ENCODE measurements at places on chromosomes 7 and 10. TPM values are rescaled to one million over a fixed set of nuclear protein-coding genes. Genes with fewer than 3 reads are reported as not detected.

- peak; percentile 42 for DNase-seq
These were observed 138.7 kb downstream of the NRP1 start for GRCh38 chr10:33195608-33196376.

DNA sequence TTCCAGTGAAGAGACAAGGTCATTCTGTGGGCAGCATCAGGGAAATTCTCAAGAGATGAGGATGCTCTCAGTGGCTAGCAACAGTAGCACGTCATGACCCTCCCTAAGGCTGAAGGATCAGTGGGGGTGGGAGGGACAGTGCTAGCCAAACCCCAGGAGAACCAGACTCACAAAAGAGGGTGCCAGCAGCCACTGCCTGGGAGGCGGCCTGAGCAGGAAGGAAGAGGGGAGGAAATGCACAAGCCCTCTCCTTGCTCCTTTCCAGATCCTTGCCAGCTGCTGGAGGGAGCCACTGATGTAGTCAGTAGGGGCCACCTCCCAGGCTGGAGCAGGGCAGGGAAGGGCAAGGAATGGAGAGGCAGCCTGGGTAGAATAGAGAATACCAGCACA lies 302.7 kb downstream of the RPS24 start:
- peak; percentile 95 for DNase-seq

Gene SEMA3C
- 104 TPM for total RNA-seq

Gene SPRN
- total RNA-seq: 0.29 TPM

Gene EBF3
- total RNA-seq: 41.7 TPM

Gene PNLIP
- total RNA-seq: 0.13 TPM

- no peak for DNase-seq
These were observed 9.8 kb upstream of the SP8 start for GRCh38 chr7:20796500-20796899.

Gene ADAM22
- total RNA-seq: 0.19 TPM

DNA sequence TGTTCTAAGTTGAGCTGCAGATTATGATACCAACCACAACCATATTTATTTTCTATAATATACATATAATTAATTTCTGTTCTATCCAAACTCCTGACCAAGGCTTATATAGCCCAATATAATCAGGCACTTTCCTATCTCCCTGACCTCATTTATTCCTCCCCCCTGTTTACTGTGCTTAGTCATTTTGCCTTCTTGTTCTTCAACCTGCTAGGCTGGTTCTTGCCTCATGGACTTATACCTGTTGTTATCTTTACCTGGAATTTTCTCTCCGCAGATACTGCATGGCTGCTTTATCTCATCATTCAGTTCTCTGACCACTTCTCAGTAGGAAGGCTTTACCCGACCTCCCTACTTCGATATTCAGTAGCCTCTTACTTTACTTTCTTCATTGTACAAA lies 24.9 kb upstream of the FAM3C start:
- DNase-seq: no peak

Gene PTPRN2
- 0.11 TPM for total RNA-seq

DNA sequence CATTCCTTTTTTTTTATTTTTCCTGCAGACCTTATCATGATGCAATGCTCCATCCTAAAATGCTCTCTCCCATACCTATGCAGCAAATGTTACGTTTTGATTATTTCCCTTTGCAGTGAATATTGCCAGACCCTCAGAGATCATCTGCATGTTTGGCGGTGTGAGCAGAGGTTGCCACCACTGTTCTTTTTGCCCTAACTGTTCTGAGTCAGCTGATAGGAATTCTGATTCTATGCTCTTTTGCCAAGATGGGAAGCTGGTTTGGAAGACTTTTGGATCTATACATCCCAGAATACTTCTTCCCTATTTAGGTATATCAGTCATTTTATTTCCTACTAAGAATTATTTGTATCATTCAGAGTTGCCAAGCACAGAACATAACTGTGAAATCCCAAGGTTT lies 130.5 kb downstream of the KLF6 start:
- DNase-seq: peak; percentile 13

DNA sequence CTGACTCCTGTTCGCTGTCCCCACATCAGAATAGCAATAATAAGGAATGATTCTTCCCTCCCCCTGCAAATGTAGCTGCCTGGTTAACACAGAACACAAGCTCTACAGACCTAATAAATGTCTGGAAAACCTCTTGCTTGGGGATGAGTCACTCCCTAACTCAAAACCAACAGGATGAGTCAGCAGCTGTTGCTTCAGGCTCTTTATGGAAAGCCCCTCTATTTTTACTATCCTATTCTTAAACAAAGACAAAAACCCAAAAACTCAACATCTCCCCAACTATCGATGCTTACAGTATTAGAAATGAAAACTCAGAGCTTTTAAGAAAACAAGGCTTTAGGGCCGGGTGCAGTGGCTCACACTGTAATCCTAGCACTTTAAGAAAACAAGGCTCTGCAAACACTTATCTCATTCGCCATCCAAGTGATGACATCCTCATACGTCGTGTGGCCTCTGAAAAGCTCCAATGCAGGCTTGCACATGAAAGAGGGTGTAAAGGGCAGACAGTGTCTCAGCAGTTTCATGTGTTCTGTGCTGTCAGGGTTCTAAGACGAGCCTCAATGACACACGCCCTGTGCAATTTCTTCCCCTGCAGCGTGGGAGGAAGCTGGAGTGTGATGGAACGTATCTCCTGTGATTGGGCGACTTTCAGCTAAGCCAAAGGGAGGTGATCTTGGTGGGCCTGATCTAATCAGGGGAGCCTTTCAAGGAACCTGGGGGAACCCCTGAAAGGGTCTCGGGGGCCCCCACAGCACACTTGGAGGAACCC lies 70.1 kb downstream of the AMZ1 start:
- peak; percentile 99 for DNase-seq

DNA sequence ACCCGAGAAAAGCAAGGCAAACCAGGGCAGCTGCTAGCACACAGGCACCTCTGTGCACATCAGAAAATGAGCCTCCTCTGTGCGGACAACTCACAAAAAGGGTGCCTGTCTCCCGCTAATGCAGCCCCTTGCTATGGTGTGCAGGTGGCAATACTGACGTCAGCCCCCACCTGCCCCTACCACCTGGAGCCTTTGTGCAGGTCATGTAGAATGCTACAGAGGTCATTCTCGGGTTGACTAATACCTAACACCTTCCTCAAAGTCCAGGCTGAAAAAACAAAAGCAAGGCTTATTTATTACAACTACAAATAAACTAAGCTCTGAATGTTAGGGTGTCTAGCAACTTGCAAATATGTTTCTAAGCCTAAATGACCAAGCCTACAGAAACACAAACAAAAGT lies 13.9 kb downstream of the PIP4K2A start:
- DNase-seq: no peak

Gene DNAJC12
- 9.4 TPM for total RNA-seq

DNA sequence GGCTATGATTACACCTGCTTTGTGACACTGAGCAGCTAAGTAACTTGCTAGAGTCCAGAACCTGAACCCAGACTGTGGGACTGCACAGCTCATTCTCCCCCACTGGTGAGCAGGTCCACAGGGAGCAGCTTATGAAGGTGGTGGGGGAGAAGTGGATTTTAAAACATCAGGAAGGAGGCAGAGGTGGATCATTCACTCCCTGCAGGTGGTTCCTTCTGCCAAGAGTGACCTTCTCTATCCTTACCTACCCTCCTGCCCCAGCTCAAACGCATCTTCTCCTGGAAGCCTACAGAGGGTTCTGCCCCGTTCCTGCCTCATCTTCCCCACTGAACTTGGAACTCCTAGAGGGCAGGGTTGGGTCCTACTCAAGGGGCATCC lies 539 bp upstream of the FAM241B start:
- DNase-seq: no peak

- no peak for DNase-seq
These were observed 272.9 kb upstream of the KLF6 start for GRCh38 chr10:4057725-4058513.

DNA sequence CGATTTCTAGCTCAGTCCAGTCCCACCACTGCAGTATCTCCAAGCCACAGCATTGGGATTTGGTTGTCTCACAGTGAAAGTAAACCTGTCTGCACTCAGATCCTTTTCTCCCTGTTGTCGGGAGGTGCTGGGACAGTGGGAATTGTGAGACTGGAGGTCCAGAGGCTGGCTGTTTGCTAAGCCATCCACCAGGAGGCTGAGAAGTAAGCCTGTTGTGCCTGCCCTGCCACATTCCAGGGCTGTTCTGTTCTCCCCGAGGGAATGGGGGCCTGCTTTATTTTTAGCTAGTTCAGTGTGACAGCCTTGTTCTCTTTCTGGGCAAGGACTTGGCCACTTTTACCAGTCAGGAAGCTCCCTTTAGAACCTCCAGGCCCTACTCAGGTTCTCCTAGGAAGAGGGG lies 54.9 kb downstream of the HK1 start:
- DNase-seq: no peak

GRCh38 chr10:6239213-6239991 lies 36.7 kb downstream of the PFKFB3 start:
- DNase-seq: peak; percentile 95

Gene GPR37
- total RNA-seq: not detected

- DNase-seq: no peak
These were observed 220.8 kb upstream of the NFE2L3 start for GRCh38 chr7:25931156-25931555.

GRCh38 chr10:43816351-43817321 lies 168.0 kb upstream of the ZNF32 start:
- no peak for DNase-seq

Gene CTAGE6
- total RNA-seq: not detected

Gene VAX1
- not detected for total RNA-seq

GRCh38 chr7:47751043-47751442 lies 169.1 kb upstream of the TNS3 start:
- no peak for DNase-seq

- no peak for DNase-seq
These were observed 50.0 kb downstream of the NKX6-2 start for GRCh38 chr10:132735923-132736391.

DNA sequence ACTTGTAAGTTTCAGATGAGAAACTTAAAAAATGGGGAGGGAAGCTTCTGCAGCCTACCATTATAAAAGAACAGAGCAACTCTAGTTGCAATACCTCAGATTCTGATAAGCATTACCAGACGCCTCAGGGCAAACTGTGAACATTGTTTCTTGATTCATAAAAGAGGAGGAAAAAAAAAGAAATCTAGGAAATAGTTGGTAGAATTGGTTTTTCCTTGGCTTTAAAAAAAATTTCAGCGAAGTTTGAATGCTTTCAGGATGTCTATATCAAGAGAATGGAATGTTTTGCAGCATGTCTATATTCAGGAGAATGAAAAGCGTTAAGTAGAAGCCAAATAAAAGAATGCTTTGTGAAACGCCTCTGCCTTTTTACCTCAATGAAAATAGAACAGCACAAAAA lies 17.5 kb upstream of the ANLN start:
- DNase-seq: no peak

DNA sequence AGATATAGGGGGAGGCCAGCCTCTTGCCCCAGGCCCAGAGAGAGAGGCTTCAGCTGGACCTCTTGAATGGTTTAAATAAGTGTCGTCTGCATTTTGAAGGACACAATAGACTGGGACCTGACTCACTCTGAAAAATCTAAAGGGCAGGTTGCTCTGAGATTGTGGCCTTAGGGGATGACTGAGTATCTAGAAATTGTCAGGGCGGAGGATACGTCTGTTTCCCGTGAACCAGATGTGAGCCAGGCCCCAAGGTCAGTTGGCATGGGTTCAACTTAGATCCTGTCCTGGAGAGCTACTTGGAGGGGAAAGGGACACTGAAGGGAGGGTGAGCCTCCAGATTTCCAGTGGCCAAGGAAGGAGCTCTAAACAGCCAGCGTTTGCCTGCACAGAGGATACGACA lies 110.2 kb downstream of the CHN2 start:
- no peak for DNase-seq

DNA sequence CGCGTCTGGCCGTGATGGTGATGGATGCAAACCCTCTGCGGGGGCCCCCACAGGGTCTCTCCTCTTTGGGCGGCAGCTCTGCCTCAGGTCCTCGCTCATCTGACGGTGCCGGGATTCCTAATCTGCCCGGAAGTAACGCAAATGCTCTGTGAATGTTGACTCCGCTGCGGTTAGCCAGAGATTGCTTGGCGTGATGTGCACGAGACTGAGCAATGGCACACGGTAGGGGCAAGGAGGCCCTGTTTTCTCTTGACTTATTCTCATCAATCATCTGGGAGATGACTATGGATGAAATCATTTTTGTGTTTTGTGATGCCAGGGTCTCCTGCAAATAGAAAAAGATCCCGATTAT lies 116.5 kb upstream of the ADAM12 start:
- DNase-seq: no peak

DNA sequence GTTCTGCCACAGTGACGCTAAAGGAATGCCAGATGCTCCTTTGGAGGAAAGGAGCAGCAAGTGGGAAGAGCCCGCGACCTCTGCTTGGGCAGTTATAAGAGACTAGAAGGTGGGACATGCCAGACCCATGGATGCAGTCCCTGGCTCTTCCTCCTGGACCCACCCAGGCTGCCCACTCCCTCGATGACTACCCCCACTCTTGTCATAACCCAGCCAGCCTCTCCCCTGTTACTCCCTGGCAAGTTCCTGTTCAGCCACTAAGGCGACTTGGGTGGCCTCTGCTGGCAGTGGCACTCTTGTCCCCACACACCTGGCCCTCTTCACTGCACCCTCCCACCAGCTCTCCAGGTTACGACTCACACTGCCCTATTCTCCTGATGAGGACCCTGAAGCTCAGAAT lies 33.5 kb downstream of the COL13A1 start:
- no peak for DNase-seq

Gene LIPJ
- total RNA-seq: not detected

DNA sequence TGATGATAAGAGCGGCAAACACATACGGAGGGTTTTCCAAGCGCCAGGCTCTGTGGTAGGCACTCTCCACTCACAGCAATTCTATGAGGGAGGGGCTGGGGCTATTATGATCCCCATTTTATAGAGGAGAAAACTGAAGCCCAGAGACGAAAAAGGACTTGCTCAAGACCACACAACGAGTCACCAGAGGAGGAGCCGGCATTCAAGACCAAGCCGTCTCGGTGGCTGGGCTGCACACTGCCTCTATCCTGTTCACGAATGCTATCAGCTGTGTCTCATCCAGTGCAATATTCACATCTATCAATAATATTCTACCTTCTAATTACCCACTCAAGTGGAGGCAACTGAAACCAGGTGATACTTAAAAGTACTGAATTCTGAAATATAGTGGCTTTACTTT lies 67.8 kb upstream of the NMT2 start:
- DNase-seq: peak; percentile 12

Gene PNLIPRP1
- total RNA-seq: not detected

DNA sequence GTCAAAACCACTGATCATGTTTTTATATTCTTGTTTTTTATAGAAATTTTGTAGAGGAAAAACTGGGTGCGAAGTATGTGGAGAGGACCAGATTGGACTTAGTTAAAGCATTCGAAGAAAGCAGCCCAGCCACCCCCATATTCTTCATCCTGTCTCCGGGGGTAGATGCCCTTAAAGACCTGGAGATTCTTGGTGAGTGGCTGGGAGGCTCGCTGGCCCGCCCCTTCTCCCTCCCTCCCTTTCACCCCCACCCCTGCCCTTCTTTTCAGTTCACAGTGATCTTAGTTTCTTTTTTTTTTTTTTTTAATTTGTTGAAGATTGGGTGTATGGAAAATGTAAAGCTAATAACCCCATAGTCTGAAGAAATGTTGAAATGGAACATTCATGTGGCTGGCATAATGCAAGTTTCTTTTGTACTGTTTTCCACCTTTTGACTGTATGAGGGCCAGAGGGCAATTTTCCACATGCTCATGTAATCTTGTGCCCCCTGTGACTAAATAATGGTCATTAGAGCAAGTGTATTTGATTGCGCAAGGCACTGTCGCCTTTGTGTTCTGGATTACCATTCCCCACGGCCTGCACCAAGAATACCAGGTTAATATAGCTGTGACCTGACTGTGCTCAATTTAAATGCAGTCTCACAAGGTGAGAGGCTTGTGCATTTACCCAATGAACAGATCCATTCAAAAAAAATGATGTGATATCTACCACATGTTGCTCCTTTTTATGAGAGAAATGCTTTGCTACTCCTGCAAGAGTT lies 77.7 kb downstream of the CDCA7L start:
- DNase-seq: no peak
